CD4-positive, alpha-beta memory T cell (primary cell): ENCODE measurements at places on chromosomes 4 and X. TPM values are rescaled to one million over a fixed set of nuclear protein-coding genes. Genes with fewer than 3 reads are reported as not detected.
A peak's percentile ranks its signal among the peaks of the same experiment; 100 is the strongest.

DNA sequence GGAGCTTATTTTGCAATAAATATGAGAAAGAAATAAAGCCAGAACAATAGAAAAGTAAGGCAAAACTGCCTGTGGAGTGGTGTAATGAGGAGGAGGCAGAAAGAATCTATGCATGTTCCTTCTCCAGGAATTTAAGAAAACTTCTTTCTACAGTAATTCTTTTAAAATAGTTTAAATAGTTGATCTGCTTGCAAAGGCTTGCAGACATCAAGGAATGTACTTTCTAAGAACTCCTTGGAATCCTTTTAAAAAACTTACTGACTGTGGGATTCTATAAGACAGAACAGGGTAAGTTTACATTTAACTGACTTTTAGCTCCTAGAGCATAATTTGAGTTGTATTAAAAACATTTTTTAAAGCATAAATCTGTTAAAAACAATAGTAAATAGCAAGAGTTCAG is 63.2 kb upstream of the ALB start:
- H3K4me1 ChIP-seq, result no peaks in the 10 kb centered on the region
- H3K27me3 ChIP-seq, result no peaks in the 10 kb centered on the region
- DNase-seq, result no peak

- no peak overlapping the region for H3K4me3 ChIP-seq
- no peaks in the 10 kb centered on the region for H3K36me3 ChIP-seq
- no peaks in the 10 kb centered on the region for H3K4me1 ChIP-seq
Measured at GRCh38 chr4:26030260-26030667, 116.2 kb downstream of the SMIM20 start.

DNA sequence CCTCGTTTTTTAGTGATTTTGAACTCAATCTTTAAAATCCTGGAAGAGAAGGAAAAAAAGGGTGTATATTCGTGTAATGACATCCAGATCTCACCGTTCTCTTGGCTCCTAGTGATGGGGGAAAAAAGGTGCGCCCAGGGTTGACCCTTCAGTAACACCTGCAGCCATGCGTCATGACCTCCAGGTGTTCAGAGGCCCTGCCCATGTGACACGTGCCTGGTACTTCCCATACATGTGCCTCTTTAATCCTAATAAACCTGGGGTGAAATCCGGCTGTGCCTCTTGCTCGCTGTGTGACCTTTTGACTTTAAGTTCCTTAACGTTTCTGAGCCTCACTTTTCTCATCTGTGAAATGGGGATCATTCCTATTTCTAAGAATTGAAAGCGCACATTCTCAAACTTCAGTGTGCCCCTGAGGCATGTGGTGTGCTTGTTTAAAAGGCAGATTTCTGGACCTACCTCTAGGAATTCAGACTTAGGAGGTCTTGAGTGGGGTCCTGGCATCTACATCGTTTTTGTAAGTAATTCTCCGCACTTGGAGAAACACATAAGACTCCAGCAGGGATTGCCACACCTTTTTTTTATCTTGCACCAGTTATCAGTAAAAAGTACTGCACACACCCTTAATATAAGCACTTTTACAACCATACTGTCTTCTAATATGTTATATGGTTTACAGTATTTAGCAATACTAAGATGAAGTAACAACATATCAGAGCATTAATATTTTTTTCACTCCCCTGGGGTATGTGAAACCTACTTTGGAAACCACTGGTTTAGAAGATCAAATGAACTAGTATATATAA is 90.1 kb downstream of the RELL1 start:
- H3K36me3 ChIP-seq, result no peaks in the 10 kb centered on the region
- no peak overlapping the region for H3K27ac ChIP-seq
- DNase-seq, result no peak
- no peaks in the 10 kb centered on the region for H3K4me1 ChIP-seq
- no peak overlapping the region for H3K4me3 ChIP-seq

DNA sequence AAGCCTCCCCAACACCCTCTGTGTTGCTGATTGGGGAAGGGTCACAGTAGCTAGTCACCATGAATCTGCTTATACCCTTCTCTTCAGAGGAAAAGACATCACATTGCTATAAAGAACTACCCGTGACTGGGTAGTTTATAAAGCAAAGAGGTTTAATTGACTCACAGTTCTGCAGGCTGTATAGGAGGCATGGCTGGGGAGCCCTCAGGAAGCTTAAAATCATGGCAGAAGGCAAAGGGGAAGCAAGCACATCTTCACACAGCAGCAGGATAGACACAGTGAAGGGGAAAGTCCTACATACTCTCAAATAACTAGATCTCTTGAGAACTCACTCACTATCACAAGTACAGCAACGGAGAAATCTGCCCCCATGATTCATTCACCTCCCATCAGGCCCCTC is 229.4 kb upstream of the FTHL17 start:
- H3K27ac ChIP-seq, result no peak overlapping the region
- H3K4me3 ChIP-seq, result no peak overlapping the region
- H3K4me1 ChIP-seq, result no peaks in the 10 kb centered on the region
- H3K36me3 ChIP-seq, result no peaks in the 10 kb centered on the region

GRCh38 chr4:15917297-15917696 is 21.2 kb downstream of the FGFBP1 start:
- no peaks in the 10 kb centered on the region for H3K4me1 ChIP-seq
- no peak overlapping the region for H3K4me3 ChIP-seq
- no peaks in the 10 kb centered on the region for H3K36me3 ChIP-seq
- H3K27me3 ChIP-seq, result no peaks in the 10 kb centered on the region
- no peak overlapping the region for H3K27ac ChIP-seq

DNA sequence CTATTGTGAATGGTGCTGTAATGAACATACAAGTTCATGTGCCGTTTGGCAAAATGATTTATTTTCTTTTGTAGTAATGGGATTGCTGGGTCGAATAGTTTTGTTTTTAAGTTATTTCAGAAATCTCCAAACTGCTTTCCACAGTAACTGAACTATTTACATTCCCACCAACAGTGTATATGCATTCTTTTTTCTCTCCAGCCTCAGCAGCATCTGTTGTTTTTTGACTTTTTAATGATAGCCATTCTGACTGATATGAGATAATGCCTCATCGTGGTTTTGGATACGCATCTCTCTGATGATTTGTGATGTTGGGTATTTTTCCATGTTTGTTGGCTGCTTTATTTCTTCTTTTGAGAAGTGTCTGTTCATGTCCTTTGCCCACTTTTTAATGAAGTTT is 246.3 kb upstream of the ADGRL3 start:
- no peaks in the 10 kb centered on the region for H3K27me3 ChIP-seq
- no peaks in the 10 kb centered on the region for H3K36me3 ChIP-seq
- no peak overlapping the region for H3K4me3 ChIP-seq
- H3K4me1 ChIP-seq, result no peaks in the 10 kb centered on the region

- H3K36me3 ChIP-seq, result no peaks in the 10 kb centered on the region
- H3K4me3 ChIP-seq, result no peak overlapping the region
- no peaks in the 10 kb centered on the region for H3K27me3 ChIP-seq
Measured at GRCh38 chr4:85740431-85740861, 265.5 kb downstream of the ARHGAP24 start.

DNA sequence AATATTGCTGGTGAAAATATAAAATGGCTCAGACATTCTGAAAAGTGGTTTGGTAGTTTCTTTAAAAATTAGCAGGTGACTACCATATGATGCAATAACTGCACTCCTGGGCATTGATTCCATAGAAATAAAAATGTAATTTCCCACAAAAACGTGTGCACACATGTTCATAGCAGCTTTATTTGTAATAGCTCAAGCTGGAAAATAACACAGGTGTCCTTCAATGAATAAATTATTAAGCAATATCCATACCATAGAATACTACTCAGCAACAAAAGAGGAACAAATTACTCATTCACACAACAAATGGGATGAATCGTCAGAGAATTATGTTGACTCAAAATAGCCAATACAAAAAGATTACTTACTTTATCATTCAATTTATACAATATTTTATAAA is 893.7 kb upstream of the SLIT2 start:
- no peaks in the 10 kb centered on the region for H3K4me1 ChIP-seq
- H3K36me3 ChIP-seq, result no peaks in the 10 kb centered on the region
- no peak for DNase-seq

DNA sequence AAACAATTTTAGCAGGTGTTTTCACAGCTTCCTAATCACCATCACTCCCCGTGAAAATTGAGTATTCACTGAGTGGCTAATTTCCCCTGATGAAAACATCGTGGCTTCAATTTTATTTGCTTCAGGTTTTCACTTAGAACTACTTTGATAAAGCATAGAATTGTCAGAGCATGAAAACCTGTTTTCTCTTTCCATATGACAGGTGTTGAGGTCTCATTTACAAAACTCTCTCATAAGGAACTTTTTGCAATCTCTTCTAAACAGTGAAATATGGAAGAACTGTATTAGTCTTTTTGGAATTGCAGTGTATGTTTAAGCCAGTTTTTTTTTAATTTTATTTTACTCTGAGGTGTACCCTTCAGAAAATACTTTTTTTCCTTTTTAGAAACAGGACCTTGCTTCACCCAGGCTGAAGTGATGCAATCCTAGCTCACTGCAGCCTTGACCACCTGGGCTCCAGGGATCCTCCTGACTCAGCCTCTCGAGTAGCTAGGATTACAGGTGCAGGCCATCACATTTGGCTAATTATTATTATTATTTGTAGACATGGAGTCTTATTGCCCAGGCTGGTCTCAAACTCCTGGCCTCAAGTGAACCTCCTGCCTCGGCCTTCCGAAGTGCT is 111.2 kb upstream of the RAPGEF2 start:
- DNase-seq, result no peak
- H3K36me3 ChIP-seq, result no peaks in the 10 kb centered on the region
- H3K27ac ChIP-seq, result no peak overlapping the region
- H3K4me1 ChIP-seq, result no peaks in the 10 kb centered on the region
- H3K27me3 ChIP-seq, result no peaks in the 10 kb centered on the region

GRCh38 chr4:168153596-168154440 is 61.5 kb downstream of the ANXA10 start:
- peak; percentile 54 for DNase-seq
- H3K27ac ChIP-seq, result no peak overlapping the region
- H3K4me1 ChIP-seq, result peaks cover 7% of the 10 kb centered on the region
- H3K36me3 ChIP-seq, result no peaks in the 10 kb centered on the region

- DNase-seq, result no peak
- peaks cover 9% of the 10 kb centered on the region for H3K36me3 ChIP-seq
- peaks cover 25% of the 10 kb centered on the region for H3K4me1 ChIP-seq
- no peak overlapping the region for H3K27ac ChIP-seq
- H3K27me3 ChIP-seq, result no peaks in the 10 kb centered on the region
Measured at GRCh38 chr4:108029731-108030130, 40.0 kb downstream of the HADH start.

DNA sequence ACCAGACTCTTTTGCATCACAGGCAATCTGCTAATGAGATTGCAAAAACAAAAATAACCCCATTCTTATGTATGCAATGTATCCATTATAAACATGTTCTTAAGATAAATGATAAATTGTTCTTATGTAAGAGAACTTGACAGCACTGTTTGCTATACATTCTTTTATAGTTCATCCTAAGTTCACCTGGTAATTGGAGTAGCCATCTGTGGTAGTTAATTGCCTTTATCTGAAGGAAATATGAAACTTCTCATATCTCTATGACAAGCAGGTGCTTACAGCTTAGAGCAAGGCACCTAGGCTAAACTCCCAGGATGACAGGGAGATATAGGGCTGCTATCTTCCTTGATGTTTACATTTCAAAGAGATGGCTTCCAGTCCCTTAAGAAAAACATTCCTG is 21.3 kb upstream of the CLCN5 start:
- DNase-seq, result no peak
- no peaks in the 10 kb centered on the region for H3K36me3 ChIP-seq
- no peaks in the 10 kb centered on the region for H3K4me1 ChIP-seq
- no peak overlapping the region for H3K4me3 ChIP-seq
- no peak overlapping the region for H3K27ac ChIP-seq

DNA sequence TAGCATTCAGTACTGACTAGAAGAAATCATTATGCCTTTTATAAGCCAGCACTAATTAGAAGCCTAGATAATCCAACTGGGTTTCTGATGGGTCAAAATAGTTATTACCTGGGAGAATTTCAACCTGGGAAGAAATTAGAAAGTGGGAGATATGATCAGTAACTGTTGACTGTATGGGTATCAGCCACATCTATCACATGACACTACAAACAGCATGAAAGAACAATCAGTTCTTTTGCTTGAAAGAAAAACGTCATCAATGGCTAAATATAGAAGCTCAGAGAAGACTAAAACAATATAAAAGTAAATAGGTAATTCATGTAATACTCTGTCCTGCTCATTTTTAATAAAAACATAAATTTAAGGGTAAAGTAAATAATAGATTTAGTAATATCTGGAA is 145.1 kb downstream of the CAMK2D start:
- H3K27ac ChIP-seq, result no peak overlapping the region
- H3K27me3 ChIP-seq, result no peaks in the 10 kb centered on the region
- H3K36me3 ChIP-seq, result no peaks in the 10 kb centered on the region
- DNase-seq, result peak; percentile 17

DNA sequence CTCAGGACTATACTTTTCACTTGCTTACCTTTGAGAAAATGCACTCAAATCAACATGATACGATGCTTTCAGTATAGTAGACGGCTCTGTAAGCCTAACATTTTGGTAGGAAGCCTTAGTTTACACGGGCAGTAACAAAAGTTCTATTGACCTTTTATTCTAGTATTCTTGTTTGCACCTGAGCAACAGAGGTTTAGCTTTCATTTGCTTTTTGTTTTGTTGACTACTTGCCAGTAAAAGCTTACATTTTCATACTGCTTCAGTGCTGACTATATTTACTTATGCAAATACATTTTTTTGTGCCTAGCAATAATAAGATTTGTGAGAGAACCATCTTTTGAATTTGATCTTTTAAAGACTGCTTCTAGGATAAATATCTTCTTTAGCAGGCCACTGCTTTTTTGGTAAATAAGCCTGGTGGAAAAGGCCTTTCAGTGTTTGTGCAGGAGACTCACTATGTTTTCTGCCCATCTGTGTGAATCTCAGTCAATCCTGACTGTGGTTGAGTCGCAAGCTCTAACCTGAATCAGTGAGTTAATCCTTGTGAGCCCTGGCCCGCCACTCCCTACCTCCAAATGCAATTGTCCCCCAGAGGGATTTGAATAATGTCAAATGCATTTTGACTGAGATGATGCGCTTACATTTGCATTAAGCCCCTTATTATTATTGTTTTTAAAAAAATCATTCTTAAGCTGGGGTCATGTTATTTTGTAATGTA is 21.9 kb downstream of the FHIP1A start:
- no peak overlapping the region for H3K4me3 ChIP-seq
- H3K36me3 ChIP-seq, result no peaks in the 10 kb centered on the region
- no peak for DNase-seq
- H3K27me3 ChIP-seq, result no peaks in the 10 kb centered on the region

DUX4 gene
- total RNA-seq, result not detected

GALNTL6 gene
- not detected for total RNA-seq

PDLIM5 gene
- 38.9 TPM for total RNA-seq

MTMR8 gene
- total RNA-seq, result 8.3 TPM

ADH1A gene
- total RNA-seq, result not detected

KLHL5 gene
- total RNA-seq, result 38.4 TPM

FAM47C gene
- not detected for total RNA-seq
